Stimulated activated naive CD8-positive, alpha-beta T cell treated with anti-CD3 and anti-CD28 coated beads, Interleukin-15, Interleukin-2, amounts not matched to agents 100 U/mL and 50 U/mL, for 24 hours (primary cell): ENCODE measurements at places on chromosomes 5 and 9.

- DNase-seq = no peak
Measured at GRCh38 chr5:128271859-128272464, 188.4 kb downstream of the SLC12A2 start.

DNA sequence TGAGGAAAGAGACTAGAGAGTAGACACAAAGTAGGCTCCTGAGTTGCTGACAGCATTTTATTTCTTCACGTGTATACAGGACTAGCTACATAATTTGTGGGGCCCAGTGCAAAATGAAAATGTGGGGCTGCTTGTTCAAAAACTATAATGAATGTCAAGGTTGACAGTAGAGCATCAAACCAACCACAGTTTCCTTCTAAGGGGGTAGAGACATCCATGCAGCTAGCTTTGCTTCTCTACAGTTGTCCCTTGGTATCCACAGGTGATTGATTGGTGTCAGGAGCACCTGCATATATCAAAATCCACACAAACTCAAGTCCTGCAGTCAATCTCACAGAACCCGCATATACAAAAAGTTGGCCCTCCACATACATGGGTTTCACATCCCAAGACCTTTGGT, 129.6 kb downstream of the SAXO1 start:
- no peak for DNase-seq

DNA sequence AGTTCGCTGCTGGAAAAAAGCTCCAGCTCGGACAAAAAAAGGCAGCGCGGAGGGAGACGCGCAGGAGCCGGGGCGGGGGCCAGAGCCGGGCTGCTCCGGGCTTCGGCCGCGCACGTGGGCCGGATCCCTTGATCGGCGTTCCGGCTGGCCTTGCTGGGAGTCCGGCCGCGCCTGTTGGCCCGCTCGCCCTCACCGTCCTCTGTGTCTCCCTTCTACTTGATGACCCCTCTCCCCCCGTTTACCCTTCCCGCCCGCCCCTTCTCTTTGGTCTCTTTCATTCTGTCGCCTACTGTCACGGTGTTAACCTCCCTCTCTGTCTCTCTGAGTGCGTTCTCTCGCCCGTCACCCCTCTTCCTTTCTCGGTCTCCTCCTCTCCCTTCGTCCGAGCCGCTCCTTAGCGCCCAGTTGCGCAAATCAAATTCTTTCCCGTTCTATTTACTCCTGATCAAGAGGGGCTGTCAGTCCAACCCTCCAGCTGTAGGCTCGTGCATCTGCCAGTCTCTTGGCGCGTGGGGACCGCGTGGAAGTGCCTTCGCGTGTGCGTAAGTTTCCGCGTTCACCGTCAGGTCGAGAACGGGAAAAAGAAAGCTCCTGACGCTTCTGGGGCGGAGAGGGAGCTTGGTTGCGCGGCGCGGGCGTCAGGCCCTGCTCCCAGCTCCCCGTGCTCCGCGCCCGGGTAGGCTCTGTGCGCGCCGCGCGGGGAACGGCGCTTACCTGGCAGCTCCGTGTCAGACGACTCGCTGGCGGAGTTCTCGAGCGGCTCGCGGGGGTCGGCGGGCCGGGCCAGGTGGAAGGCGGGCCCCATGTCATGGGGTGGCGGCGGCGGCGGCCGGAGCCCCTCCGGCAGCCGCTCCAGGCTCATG, 798 bp downstream of the PITX1 start:
- no peak for DNase-seq

DNA sequence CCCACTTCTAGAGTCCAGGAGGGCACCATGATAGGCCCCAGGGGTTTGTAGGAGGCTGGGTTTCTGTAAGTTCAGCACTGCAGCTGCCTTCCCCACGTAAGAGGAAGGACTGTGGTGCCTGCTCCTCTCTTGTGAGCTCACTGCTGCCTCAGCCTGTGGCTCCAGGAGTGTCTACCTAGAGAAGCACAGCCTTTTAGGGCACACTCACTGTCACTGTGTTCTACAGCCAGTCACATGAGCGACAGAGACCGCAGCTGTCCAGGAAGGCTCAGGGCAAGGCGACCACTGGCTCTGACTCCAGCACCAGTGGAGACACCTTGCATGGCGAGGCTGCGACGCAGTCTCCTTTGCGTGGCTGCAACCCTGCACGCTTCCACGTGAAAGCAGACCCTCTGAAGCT, 72.8 kb downstream of the OTULIN start:
- DNase-seq = no peak

DNA sequence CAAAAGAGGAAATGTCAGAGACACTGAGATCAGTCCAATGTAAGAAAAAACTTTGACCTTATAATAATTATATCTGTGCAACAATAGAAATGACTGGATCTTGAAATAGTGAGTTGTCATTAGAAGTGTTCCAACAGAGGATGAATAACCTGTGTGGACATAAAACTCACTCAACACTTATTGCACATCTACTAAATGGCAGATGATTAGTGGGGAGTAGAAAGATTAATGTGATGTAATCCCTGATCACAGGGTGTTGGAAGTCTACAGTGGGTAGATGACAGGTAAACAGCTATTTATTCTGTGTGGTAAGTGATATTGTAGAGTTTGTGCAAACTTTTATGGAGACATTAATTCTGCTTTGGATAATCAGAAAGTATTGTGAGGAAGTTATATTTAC, 177.3 kb upstream of the HMHB1 start:
- no peak for DNase-seq

DNA sequence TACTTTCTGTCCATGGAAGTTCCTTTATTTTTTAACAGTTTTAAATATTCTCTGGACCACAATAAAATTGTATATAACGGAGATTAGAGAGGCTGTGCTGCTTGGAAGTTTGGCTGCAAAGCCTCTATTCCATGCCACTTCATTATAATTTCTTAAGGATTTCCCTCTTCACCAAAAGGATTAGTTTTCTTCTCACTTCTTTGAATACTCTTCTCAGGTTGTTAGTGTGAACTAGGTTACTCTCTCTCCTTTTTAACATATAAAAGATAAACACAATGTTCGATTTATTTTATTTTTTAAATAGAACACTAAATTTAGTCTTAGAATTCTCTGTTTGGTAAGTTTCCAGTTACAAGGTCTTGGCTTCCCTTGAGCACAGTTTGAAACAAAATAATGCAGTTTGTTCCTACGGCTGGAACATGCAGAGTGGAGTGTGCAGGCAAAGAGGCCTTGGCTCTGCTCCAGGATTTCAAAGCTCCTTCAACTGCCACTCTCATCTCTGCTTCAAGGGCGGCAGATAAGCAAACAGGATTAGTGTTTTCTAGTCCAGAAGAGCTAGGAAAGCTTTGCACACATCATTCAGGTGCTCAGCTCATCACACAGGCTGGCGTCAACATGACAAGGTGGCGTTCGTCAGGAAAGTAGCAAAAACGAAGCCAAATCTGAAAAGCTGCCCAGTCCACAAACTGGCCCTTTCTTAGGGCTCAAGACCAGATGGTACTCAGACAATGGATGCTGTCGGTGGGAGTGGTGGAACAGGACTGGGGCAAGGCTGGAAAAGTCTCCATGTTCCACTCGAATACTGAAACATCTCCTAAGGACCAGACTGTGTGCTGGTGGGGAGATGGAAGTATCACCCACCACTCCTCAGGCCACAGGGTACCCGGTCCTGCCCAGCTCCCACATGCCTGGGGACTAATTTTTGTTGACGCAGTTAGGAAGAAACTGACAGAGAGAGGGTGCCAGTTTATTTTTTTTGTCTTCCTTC, 286.6 kb downstream of the CRB2 start:
- no peak for DNase-seq

DNA sequence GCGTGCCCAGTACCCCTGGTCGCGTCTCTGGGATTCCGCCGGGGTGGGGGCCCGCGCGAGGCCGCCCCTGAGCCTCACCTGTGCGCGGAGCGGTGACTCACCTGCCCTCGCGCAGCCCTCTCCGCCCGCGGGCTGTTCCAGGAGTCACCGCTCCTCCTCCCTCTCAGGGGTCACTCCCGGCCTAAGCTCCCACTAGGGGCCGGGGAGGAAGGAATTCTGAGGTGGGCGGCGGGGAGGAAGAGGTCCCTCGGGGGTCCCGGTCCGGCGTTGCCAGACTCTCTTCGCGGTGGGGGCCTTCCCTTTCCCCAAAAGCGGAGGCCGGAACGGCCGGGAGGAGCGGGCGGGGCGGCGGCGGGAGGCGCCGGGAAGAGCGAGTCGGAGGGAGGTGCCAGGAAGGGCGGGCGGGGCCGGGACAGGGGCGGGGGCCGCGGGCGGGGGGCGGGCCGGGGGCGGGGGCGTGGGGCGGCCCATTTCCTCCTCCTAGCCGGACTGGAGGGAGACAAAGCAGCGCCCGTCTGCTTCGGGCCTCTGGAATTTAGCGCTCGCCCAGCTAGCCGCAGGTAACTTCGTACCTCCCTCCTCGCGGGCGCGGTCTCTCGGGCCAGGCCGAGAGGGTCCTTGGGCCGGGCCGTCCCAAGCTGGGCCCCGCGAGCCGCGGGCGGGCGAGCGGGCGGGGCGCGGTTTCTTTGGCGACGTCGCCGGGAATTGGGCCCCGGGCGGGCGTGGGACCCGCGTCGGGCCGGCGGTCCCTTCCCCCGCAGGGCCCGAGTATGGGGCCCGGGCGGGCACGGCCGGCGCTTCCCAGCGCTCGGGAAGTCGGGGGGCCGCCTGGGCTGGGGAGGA, at the start of gene CTNNA1:
Gene CTNNA1 (plus strand): TSS at position 475 of the 843 bp plus-strand sequence. CDS start 28,500 bp downstream, outside the sequence.
- peak; percentile 73 for DNase-seq

DNA sequence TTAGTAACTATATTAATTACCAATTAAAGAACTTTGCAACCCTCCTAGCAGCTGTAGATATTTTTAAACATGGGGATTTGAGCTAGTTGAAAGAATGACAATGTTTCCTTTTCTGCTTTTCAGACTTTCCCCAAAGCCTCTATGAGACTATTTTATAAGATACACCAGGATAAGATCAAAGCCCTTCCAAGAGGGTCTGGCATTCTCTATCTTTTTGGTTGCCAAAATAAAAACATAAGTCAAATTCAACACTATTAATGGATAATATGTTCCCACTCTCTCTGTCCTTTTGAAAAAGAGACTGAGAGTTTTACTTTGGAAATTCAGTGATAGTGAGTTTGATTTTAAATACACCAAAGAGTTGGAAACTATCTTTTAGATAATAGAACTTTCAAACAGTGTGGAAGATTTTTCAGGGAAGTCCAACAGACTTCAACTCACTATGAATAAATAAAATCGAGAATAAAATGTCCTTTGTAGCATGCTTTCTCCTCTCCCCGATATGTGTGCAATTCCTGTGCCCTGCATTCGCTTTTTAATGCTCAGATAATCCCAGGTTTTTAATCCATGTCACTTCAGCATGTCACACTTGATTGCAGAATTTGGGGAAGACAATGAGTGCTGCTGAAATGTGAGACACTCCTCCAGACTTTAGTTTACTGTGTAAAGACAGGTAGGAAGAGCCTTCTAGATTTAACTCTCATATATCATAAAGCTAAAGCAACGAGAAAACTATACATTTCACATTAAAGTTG, 1095.7 kb upstream of the DMAC1 start:
- no peak for DNase-seq

DNA sequence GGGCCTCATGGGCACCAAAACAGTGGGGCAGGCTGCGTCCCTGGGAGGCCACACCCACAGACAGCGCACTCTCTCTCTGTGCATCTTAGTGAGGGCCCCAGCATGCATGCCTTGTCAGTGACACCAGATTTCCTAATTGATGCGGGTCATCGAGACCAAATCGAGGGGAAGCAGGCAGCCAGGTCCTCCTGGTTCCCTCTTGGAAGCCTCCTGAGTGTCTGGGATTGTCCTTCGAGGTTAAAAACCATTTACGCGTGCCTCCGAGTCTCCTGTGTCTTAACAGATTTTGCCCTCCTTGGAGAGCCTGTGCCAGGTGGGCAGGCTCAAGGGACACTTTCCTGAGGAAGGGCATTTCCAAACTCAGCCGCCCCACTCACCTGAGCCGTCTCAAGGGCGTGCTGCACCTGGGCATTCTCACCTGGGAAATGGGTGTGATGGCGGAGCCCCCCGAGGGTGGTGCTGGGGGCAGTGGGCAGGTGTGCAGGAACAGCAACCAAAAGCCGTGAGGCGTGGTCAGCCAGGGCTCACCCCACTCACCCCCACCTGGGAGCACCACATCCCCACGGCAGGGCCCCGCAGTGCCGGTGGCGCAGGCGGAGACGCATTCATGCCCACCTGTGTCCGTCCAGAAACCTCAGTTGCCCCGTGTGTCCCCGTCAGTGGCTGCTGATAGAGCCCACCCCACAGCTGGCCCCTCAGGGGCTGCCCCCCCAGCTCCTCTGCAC, 2.7 kb downstream of the SLC6A19 start:
- no peak for DNase-seq

DNA sequence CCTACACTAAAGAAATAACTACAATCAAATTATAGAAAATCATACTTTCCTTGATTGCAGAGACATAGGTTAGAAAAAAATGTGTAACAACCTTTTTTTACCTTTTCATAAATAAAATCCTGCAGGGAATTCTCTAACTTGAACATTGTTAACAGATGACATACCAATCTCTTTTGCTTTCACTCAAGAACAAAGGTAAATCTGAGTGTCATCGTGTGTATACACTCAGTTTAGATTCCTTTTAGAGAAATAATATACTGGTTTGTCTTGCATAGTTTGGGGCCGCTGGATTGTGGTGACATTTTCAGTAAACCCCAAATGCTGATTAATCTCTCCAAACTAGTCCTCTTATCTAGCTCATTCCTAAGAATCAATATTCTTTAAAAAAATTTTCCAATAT, 20.8 kb upstream of the MTAP start:
- no peak for DNase-seq

GRCh38 chr9:114229295-114229694, 74.0 kb downstream of the COL27A1 start:
- no peak for DNase-seq

GRCh38 chr9:37987467-37987981, 81.5 kb downstream of the SHB start:
- no peak for DNase-seq

DNA sequence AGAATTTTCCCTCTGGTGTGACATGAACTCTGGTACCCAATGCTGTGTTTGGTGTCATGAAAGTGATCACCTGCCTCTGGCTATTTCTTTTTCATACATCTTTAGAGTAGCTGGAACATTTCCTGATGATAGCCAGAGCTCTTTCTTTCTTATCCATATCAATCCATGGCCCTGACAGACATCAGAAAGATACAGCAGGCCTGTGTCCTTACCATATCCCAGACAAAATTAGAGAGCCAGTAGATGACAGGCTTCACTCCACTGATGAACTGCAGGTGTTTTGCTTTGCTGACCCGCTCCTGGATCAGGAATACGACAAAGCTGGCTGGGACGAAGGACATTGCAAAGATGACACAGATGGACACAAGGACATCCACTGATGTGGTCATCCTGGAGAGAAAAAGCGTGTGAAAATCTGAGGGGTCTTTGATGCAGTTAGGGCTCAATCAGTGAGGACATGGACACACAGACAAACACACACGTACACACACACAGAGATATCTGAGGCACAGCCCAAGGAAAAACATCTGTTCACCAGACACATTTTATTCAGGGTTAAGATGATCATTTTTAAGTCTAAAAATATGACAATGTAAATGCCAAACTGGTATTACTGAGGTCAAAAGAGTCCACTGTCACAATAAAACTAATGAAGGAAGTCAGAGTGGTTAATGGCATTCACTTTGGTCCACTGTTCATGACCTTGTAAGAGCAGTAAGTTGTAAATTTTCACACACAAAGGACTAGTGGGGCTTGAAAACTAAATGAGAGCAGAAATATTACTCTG, 34.5 kb downstream of the NIPSNAP3B start:
- no peak for DNase-seq

DNA sequence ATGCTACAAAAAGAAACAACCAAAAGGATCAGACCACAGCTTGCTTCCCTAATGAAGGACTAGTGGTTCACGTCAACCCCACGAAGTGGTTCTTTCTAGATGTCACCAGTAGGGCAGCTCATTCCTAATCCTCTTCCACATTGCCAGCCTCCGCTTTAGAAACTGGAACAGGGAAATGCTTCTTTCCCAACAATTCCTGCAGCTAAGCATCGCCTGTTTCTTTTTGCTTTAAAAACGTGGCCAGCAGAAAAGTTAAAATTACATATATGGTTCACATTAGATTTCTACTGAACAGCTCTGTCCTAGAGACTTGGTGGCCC, 100.2 kb downstream of the MTX3 start:
- no peak for DNase-seq
